ENCODE measurements at places on chromosomes 2 and 18.

- no peak for DNase-seq
These were observed 68.5 kb upstream of the PID1 start for GRCh38 chr2:229339618-229340017.

GRCh38 chr2:150464270-150464669 is 23.2 kb downstream of the RND3 start:
- DNase-seq, result no peak

GRCh38 chr18:77127769-77128671 is 4.6 kb downstream of the MBP start:
- no peak for DNase-seq

DNA sequence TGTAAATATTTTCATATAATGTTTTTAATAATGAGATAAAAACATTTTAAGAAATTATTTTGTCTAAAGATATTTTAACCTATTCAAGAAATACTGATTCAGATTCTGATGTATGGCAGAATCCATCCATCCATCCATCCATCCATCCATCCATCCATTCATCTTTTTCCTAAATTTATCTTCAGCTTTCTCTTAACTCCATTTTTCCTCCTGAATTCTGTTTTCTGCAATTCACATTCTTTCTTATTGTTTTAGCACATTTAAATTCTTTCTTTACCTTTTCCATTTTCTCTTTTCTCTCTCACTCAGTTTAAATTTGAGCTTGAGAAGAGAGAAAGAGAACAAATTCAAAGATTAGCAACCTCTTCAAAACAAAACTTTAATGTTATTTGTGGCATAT is 3.6 kb downstream of the LRP1B start:
- DNase-seq, result no peak

- no peak for DNase-seq
These were observed 26.4 kb downstream of the MARCHF7 start for GRCh38 chr2:159738509-159739390.

DNA sequence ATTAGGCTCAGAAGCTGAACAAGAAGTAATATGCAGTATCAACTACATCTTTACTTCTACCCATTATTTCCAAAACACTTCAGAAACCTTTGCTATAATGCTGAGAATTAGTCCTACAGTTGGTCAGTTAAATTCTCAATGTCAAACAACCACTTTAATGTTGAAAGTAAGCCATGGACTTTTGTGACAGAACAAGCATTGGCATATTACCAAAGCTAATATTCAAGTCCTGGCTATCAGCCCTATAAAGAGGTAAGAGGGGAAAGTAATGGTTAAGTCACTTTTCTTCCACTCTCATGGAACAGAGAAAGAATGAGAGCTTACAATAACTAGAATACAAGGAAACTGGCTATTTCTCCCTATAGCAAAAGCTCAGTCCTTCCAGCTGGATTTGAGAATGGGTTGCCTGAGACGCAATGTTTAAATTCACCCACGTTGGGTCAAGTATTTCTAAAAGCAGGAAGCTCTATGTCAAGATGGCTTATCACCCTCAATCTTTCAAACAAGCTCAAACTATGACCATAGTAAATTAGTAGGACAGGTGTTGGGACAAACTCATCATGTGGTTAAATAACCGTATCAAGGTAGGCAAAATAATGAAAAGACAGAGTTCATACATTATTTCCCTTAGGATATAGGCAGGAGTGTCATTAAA is 31.4 kb upstream of the MFSD6 start:
- no peak for DNase-seq
